Stimulated activated naive CD4-positive, alpha-beta T cell (primary cell): ENCODE measurements at places on chromosomes 7 and 10.

- DNase-seq, result no peak
Measured at GRCh38 chr10:113665806-113666354, 2.0 kb upstream of the NRAP start.

- no peak for DNase-seq
Measured at GRCh38 chr7:44368455-44368854, 43.1 kb upstream of the CAMK2B start.

GRCh38 chr10:5563321-5563961 lies 38.7 kb downstream of the CALML3 start:
- no peak for DNase-seq

DNA sequence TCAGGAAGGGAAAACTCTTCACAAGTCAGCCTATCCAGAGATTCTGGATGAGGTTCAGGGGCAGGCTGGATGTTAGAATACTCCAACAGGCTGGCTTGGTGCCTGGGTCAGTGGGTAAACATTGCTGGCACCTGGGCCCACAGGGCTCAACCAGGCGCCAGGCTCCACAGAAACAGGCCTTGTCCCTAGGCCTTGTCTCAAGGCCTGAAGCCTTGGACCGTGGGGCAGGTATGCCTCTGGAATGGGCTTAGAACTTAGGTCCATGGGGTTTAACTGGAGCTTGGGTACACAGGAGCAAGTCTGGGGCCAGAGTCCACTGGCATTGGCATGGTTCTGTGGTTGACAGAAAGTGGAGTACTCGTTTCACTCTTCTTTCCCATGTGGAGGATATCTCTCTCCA lies 263.0 kb upstream of the ETV1 start:
- DNase-seq, result no peak

DNA sequence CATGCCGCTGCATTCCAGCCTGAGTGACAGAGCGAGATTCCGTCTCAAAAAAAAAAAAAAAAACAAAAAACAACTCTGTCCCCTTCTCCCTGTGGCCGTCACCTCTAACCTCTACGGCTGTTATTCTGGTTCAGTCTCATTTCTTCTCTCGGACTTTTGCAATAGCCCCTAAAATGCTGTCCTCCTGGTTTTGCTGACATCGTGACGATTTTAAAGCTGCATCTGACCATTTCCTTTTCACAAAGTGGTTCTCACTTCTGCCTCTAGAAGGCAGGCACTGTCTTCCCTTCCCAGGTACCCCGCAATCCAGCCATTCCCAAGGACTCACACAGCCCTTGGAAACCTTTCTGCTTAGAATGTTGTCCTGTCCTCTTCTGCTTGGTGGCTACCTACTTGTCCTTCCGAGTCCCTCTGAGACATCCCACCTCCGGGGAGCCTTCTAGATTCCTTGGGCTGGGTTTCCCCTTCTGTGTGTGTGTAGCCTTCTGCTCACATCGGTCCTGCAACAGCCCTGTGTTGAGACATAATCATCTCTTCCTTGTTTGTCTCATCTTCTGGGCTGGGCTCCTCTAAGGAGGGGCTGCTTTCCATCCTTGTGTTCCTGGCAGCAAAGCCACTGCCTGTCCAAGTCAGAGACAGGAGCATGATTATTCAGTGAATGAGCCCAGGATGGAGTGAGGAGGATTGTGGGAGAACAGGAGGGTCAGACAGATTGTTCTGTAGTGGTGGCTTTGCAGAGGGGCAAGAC lies 83.1 kb downstream of the GRK5 start:
- DNase-seq, result no peak

DNA sequence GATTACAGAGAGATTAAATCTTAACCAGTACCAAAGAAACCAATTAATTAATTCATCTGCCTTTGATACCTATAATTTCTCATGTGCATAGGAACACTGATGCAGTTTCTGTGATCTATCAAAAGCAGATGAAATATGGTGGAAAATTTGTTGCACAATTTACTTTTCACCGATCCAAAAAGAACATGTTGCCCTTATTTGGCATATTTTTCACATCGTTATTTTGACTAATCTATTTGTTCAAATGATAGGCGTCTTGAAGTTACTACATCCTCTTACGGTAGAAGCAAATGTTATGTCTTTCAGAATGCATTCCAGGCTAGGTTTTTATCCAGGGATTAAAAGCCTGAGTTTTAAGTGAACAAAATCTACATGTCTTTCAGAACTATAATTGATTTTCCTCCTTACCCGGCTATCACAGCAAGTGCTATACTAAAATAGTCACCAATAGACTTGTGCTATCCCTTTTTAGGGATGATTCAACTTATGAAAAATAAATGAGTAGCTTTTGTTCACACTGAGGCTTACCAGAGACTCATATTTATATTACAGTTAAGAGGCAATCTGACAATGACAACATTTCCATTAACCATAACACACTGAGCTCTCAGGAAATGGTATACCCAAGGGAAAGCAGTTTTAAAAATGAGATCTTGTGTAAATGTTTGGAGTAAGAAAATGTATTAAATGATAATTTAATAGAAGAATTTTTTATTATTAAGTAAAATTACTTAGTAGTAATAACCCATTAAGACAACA lies 16.8 kb upstream of the TES start:
- DNase-seq, result no peak
